ENCODE measurements at places on chromosomes 4 and X.

GRCh38 chrX:136584545-136584944, 52.5 kb downstream of the VGLL1 start:
- DNase-seq, result no peak

GRCh38 chr4:71195924-71196323, 142.9 kb upstream of the SLC4A4 start:
- DNase-seq, result no peak

DNA sequence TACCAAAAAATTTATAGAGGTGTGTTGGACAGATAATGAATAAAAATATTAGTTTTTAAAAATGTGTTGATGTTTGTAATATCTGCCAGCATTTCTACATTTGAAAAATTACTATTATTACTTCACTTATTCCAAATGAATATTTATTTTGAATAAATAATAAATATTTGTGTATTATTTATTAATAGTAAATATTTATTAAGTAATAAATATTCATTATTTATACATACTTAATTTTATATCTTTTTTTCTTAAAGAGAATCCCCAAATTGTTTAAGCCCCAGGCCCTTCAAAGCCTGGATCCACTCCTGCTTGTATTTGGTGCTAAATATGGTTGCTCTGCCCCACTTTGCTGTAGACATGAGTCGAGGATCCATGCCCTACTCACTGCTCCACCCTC, 60.5 kb upstream of the HOPX start:
- DNase-seq, result no peak

DNA sequence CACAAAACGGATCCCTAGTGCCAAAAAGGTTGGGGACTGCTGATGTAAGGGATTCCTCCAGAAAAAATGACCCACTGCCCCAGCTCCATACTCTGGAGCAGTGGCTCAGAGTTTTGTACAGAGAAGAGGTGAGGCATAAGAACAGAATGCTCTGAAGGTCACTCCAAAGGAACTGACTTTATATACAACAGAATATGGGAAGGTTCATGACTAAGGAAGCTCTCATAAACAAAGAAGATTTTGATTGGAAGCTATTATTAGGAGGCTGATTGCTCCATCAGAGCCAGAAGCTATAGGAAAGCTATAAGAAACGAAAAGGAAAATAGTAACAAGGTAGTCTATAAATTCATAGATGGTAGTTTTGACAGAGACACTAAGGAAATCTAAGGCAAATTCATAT, 203.1 kb downstream of the SLC7A11 start:
- peak; percentile 76 for DNase-seq

- DNase-seq, result no peak
Observed at GRCh38 chr4:107546638-107547037, 173.4 kb downstream of the PAPSS1 start.

DNA sequence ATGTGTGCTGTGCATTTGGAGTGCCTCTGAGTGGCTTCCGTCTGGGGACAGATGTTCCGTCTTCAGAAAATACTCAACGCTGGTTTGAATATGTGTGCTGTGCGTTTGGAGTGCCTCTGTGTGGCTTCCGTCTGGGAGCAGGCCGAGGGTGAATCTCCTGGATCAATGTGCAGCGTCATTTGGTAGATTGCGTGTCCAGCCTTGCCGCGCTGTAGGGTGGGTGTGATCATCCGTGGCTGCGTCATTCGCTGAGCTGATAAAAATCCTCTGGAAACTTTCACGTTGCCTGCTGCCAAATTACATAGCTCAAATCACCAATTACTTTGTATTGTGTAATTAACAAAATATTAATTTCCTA, 12.1 kb downstream of the UVSSA start:
- DNase-seq, result no peak

- DNase-seq, result no peak
Observed at GRCh38 chrX:71606536-71607216, 11.6 kb downstream of the CXCR3 start.

GRCh38 chrX:129961180-129962083, 21.0 kb upstream of the BCORL1 start:
- no peak for DNase-seq

DNA sequence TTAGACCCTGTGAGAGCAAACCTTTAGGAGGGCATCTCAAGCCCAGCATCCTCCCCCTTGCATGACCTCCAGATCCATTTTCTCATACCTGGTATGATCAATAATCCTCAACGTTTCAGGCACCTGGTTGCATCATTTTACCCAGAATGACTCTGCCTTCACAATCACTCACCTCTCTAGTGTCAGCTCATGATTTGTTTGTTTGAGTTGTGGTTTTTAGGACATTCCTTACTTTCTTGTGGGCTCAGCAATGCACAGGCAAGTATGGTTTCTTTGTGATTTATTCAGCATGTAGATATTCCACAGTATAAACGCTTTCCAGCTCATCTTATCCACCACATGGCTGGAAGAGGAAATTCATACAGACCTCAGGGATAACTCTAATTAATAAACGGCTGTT, 93.6 kb upstream of the CPEB2 start:
- DNase-seq, result peak; percentile 13

DNA sequence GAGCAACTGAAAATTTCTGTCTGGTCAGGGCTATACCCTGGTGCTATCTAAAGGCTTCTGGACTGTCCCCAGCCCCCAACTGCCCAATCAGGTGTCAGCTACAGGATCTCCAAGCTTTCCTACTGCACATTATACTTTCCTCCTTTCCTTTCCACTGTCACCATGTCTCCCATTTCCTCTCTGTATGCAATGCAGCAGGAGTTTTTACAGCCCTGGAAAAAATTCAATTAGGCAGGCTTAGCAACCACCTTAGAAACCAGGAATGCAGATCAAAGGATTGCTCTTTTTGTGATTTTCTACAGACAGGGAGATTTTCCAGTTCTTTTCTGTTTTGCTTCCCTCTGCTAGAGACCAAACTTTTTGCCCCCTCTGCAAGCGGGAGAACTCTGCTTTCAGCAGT, 6.0 kb upstream of the NAF1 start:
- DNase-seq, result no peak

- no peak for DNase-seq
Observed at GRCh38 chr4:88185906-88186305, 27.5 kb upstream of the ABCG2 start.

GRCh38 chrX:13077168-13077567, 32.7 kb upstream of the FAM9C start:
- DNase-seq, result no peak

DNA sequence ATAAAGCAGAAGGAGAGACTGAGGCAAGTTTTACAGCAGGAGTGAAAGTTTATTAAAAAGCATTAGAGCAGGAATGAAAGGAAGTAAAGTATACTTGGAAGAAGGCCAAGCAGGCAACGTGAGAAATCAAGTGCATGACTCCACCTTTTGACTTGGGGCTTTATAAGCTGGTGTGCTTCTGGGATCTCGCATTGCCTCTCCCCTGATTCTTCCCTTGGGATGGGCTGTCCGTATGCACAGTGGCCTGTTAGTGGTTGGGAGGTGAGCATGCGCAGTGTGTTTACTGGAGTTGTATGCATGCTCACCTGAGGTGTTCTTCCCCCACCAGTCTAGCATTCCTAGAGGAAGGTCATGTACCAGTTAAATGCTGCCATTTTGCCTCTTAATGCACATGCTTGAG, 29.1 kb upstream of the C1QTNF7 start:
- no peak for DNase-seq

DNA sequence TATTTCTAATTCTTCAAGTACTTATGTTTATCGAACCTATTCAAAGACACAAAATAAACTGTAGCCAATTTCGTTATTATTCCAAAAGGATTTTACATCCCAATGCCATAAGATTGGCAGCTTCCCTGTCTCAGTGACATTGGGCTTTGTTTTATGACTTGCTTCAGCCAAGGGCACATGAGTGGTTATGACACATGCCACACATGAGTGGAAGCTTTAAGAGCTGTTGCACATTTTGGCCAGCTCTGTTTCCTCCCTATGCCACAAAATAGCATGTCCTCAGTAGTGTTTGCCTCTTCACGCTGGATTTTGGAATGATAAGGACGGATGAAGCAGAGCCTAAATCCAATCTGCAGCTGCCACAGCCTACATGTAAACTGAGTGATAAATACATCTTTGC, 21.9 kb downstream of the SEC24D start:
- no peak for DNase-seq

- DNase-seq, result no peak
Observed at GRCh38 chr4:80216100-80216761, 18.9 kb downstream of the PRDM8 start.

DNA sequence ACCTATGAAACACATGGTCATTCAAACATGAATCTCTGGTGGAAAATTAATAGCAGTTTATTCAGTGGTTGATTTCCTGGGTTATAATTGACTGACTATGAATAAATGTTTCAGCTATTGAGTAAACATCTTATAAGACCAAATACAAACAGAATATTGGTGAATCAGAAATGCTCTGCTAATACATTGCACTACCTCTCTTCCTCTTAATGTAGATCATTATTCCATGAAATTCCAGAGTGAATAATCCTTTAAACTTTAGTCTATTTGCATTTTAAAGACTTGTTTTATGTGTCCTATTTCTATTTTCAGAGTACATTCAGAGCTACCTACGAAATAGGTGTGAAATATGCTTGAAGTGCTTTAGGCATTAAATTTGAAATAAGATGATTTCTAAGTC, 715.4 kb downstream of the ADGRL3 start:
- DNase-seq, result no peak

DNA sequence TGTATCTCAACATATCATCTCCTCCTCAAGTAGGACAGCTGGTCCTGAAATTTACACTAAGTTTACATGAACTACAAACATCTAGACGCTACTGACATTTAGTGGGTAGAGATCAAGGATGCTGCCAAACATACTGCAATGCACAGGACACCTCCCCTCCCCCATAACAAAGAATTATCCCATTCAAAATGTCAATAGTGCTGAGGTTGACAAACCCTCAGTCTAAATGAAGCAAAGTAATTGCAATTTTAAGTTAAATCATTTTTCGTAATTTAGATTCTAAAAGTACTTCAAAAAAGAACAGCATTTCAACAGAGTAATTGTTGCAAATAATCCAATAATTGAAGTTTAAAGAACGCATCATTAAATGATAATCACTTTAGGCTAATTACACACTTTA, 1.2 kb downstream of the PRMT9 start:
- no peak for DNase-seq

- DNase-seq, result no peak
Observed at GRCh38 chr4:145934434-145935047, 4.1 kb downstream of the ZNF827 start.

DNA sequence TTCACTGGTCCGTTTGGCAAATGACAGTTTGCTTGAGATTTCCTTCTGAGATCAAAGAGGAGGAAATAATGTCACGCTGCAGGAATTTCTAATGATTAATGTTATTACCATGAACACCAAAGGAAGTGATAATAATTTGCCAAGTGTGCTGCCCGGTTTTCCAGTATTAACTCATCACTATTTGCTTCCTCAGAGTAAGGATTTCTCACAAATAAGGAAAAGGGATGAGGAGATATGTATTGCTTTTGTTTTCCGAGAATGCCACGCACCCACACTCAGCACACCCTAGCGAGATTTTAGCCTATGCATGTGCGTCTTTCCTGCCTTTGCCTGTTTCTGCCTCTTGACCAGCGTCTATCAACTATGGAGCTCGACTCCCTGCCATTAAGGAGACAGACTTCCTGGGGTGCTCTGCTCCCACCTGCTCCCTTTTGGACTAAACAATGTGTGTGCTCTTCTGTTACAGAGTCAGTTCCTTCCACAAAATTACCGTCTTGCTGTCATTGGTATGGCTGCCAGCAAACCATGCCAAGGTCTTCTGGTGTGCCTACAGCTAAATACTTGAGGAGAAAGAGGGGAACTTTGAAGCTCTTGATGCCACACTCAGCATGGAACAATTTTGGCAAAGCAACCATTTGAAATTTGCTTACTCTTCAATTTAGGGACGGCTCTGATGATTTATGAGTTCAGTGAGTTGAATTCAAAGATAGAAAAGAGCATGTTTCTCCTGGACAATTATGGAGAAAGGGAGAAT, 393.1 kb upstream of the ZFP42 start:
- DNase-seq, result no peak

GRCh38 chrX:68180579-68180978, 252.7 kb downstream of the OPHN1 start:
- no peak for DNase-seq

DNA sequence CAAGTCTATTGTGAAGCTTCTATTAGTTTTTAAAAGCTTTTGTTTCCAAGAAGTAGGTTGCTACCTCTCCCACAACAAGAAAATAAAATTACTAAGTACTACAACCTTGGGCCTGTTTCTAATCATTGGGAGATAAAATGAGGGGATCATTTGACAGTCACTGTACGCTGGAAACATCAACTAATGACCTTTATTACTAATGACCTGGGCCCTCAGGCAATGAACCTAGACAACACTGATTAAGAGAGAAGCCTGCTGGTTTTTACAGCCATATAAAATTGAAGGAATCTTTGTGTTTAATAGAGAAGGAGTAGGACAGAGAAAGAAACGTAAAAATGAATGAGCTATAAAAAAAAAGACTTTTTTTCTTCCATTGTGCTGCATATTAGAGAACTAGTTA, 1000.9 kb downstream of the STPG2 start:
- no peak for DNase-seq

GRCh38 chr4:38060829-38061431, 100.7 kb downstream of the PTTG2 start:
- DNase-seq, result no peak

DNA sequence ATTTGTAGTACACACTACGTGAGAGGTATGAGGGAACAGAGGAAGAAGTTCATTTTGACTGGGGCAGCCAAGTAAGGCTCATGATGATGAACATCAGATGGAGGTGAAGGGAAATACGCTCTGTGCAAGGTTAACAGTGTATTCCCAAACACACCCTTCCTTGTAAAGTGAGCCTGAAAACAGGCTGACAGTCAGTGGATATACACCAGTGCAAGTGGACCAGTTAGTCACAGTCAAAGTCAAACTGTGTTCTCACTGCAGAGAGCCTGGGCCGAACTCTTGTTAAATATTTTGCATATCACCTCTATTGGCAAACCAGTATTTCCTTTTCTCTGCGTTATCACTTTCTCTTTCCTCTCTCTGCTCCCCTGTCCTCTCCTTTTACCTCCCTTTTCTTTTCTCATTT, 23.4 kb upstream of the RHOH start:
- no peak for DNase-seq

DNA sequence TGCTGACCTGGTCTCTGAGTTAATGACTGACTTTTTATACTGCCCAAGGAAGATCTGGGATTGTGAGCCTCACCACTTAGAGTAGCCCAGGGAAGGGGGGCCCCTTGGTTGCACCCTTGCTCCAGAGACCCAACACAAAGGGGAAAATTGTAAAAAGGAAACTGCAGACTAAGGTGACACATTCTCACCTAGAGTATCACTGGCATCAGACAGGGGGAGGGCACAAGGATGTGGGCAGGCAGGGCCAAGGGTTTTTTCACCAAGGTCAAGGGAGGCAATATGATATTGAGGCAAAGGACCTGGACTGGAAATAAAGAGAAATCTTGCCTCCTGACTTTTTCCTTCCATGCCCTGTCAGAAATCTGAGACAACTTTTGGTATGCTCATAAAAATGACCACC, 386.2 kb upstream of the FGF16 start:
- DNase-seq, result no peak

GRCh38 chr4:79030973-79031372, 91.7 kb upstream of the PAQR3 start:
- no peak for DNase-seq
